ENCODE measurements at places on chromosomes 4 and X. TPM values are rescaled to one million over a fixed set of nuclear protein-coding genes. Genes with fewer than 3 reads are reported as not detected.
A peak's percentile ranks its signal among the peaks of the same experiment; 100 is the strongest.

The CFAP299 gene
- total RNA-seq = not detected

The TRIM2 gene
- 13.4 TPM for total RNA-seq

The ADGRL3 gene
- 1.4 TPM for total RNA-seq

GRCh38 chr4:105145156-105145902 is 1.3 kb upstream of the TET2 start:
- no peaks in the 10 kb centered on the region for H3K27me3 ChIP-seq
- H3K27ac ChIP-seq = peak overlapping the region; percentile 85
- H3K36me3 ChIP-seq = no peaks in the 10 kb centered on the region
- peaks cover 25% of the 10 kb centered on the region for H3K4me1 ChIP-seq
- DNase-seq = no peak
